NCI-H526 (cell line): ENCODE measurements at places on chromosomes 3 and 15.
A peak's percentile ranks its signal among the peaks of the same experiment; 100 is the strongest.

- no peak for DNase-seq
These were observed 40.5 kb upstream of the XIRP1 start for GRCh38 chr3:39232859-39233258.

- no peak for DNase-seq
These were observed 41.7 kb downstream of the CCR3 start for GRCh38 chr3:46283881-46284450.

GRCh38 chr3:24586920-24587319 is 92.3 kb upstream of the THRB start:
- no peak for DNase-seq

- DNase-seq: no peak
These were observed 28.0 kb downstream of the DNAH1 start for GRCh38 chr3:52343946-52344600.

- DNase-seq: no peak
These were observed 2.8 kb downstream of the NUP210 start for GRCh38 chr3:13417166-13417947.

DNA sequence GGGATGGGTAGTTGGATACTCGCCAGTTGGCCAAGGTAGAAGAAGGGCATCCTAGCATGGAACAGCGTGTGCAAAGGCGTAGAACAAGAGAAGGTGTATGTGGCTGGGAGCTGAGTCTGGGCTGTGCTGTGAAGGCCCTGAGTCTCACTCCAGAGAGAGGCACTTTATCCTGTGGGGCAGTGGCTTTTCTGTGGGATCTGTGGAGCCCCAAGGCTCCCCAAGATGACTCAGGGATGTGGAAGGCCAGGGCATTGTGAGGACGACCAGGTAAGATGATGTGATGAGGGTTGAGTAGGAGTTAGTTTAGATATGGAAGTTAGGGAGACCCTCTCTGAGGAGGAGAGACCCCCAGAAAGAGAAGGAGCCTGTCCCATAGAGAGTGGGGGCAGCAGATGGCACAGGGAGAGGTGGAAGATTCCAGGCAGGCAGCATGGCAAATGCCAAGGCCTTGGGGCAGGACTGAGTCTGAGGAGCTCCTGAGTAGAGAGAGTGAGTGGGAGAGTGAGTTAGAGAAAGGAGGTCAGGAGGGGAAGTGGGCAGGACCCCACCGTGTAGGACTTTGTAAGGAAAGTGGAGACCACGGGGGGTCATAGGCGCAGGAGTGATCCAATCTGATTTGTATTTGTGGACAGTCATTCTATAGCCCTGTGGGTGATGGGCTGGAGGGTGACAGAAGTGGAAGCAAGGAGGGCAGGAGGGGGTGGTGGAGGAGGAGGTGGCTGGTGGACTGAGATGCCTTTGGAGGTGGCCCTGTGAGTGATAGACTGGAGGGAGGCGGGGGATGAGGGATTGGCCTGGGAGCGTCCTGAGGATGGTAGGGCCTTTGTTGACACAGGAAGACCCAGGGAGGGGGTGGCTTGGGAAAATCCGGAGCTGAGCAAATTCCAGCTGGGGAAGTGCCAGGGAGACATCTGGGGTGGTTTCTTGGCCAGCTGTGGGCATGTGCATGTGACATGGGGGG is 50.3 kb downstream of the FBLN2 start:
- no peak for DNase-seq

DNA sequence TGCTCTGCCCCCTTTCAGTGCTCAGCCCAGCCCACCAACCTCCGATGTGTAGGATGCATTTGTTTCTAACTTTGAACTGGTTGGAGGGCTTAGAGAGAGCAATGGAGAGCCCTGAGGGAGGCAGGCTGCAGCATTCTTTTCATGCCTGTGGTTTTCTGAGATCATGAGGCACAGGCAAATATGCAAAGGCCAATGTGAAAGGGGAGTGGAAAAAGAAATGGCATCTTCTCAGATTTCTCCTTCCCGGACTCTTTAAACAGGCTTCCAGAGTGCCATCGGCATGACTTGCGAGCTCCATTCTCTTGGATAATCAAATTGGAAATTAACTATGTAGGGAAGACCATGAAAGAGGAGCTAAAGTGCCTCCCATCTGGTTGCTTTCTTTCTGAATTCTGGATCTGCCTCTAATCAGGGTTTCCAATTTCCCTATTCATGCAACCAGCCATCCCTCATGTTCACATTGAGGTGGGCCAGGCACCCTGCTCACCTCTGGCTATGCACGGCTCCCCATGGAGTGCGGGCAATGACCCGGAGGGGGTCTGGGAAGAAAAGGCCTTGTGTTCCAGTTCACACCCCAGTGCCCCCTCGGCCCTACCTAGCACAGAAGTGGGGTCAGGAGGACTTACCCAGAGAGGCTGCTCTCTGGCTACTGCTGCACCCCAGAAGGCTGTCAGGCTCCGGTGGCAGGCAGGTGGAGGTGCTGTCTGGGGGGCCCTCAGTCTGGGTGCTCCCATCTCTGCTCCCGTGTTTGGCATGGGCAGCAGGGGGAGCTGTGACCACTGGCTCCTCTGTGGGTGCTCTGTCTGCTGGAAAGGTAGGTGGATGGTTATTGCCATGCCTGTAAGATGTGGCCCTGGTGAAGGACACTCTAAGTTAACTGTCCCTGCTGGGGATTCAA is 16.1 kb downstream of the AMOTL2 start:
- peak; percentile 51 for DNase-seq

- no peak for DNase-seq
These were observed 154.9 kb upstream of the WNT5A start for GRCh38 chr3:55641964-55642363.

GRCh38 chr3:13142552-13143380 is 69.5 kb upstream of the IQSEC1 start:
- DNase-seq: no peak

GRCh38 chr15:52483707-52484106 is 45.0 kb downstream of the MYO5A start:
- DNase-seq: no peak

- peak; percentile 70 for DNase-seq
These were observed 56.3 kb upstream of the FSTL1 start for GRCh38 chr3:120506828-120507774.

- DNase-seq: no peak
These were observed 60.2 kb downstream of the TMEM44 start for GRCh38 chr3:194572944-194573491.

DNA sequence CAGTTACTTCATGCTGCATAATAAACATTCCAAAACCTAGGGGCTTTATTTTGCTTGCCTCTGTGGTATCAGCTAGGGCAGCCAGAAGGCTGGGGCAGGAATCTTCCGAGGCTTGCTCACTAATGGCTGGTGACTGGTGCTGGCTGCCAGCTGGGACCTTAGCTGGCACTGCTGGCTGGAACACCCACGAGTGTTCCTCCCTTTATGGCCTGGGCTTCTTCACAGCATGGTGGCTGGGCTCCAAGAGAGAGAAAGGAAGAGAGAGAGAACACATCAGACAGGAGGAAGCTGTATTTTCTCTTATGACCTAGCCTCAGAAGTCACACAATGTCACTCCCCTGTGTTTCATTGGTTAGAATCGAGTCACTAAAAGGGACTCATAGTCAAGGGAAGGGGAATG is 23.9 kb upstream of the CDCP1 start:
- DNase-seq: no peak

DNA sequence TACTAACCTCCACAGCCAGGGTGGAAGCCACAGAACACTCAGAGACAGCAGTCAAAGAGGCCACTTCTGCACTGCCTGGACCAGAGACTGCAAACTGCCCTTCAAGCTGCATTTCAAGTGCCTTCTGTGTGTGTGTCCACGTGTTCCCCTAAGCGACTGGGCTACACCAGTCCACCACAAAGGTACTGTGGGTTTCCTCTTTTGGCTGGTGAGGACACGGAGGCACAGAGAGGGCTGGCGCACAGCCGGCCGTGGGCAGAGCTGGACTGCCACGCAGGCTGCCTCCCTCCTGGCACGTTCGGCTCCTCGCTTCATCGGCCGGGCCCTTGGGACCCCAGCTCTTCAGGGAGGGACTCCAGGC is 60.9 kb downstream of the MGLL start:
- no peak for DNase-seq

DNA sequence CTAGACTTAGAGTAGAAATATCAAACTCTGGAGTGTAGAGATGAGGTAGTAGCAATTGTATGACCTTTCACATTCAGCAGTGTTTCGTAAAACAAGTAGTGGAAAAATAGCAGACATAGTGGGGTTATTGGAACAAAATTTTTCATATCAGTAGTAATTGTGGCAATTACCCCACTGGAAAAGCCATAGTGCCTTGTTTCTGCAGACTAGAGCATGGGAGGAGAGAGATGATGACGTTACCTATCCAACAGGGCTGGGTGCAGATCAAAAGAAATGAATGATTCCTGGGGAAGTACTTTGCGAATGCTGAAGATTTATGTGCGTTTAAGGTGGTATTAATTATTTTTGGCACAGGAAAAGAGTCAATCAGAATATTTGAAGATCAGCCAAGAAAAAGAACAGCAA is 147.0 kb upstream of the LRRFIP2 start:
- no peak for DNase-seq

DNA sequence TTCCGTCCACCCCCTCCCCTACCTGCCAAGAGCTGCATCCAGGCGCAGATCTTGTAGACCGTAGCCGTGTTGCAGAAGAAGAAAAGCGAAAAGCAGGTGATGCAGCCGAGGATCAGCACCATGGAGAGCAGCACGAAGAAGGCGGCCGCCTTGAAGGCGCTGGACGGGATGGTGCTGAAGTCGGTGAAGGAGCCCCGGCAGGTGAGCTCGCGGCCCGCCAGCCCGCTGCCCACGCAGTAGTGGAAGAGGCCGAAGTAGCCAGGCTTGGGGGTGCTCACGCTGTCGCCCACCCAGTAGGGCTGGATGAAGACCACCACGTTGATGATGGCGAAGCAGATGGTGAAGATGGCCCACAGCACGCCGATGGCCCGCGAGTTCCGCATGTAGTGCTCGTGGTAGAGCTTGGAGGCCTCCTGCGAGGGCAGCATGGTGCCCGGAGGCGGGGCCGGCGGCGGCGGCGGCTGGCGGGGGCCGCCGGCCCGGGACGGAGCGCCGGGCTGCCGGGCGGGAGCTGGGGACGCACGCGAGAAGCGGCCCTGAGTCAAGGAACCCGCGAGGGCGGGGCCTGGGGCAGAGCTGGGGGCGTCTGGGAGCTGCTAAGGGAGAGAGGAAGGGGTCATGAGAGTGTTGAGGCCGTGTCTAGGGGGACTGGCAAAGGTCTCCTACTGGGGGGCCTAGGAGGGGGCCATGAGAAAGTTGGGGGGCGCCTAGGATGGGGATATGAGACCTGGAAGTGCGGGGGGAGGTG is 1.2 kb downstream of the LHFPL4 start:
- DNase-seq: peak; percentile 77
